ENCODE measurements at places on chromosomes 3 and 15. TPM values are rescaled to one million over a fixed set of nuclear protein-coding genes. Genes with fewer than 3 reads are reported as not detected.
A peak's percentile ranks its signal among the peaks of the same experiment; 100 is the strongest.

DNA sequence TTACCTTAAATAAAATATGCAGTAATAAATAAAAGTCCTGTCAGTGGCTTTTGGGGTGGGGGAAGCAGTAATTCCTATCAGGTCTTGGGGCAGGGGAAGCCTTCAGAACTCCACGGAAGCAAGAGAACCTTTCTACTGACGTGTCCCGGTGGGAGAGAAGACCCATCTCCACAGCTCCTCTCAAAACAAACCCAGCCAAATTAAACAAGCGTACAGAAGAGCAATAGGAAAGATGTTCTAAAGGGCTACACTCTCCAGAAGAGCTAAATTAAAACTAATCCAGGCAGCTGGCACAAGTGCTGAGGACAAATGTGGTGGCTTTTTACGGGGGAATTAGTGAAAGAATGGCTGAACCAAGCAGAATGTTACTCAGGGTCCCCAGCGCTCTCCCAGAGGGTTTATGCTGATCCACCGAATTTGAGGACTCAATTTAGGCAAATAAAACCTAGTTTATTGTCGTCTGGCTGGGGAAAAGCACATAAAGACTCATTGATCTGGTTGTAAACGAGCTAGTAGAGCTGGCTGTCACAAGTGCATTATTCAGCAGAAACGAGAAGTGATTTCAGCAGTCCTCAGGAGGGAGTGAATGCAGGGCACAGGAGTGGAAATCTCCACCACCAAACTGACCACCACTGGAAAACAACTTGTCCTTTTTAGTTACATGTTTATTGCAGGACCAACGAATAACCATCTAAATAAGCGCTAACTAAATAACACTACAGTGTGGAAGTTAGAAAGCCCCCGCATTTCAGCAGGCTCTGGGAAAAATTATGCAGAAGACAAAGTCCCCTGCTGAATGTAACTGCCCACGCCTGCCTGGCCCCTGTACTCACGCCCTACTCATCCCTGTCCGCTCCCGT is 13.5 kb downstream of the BFSP2 start:
- H3K4me3 ChIP-seq = no peak overlapping the region
- H3K36me3 ChIP-seq = no peaks in the 10 kb centered on the region
- no peak overlapping the region for H3K27ac ChIP-seq
- H3K27me3 ChIP-seq = peaks cover 7% of the 10 kb centered on the region
- no peaks in the 10 kb centered on the region for H3K4me1 ChIP-seq

PIF1 gene
- total RNA-seq = 66.1 TPM

DNA sequence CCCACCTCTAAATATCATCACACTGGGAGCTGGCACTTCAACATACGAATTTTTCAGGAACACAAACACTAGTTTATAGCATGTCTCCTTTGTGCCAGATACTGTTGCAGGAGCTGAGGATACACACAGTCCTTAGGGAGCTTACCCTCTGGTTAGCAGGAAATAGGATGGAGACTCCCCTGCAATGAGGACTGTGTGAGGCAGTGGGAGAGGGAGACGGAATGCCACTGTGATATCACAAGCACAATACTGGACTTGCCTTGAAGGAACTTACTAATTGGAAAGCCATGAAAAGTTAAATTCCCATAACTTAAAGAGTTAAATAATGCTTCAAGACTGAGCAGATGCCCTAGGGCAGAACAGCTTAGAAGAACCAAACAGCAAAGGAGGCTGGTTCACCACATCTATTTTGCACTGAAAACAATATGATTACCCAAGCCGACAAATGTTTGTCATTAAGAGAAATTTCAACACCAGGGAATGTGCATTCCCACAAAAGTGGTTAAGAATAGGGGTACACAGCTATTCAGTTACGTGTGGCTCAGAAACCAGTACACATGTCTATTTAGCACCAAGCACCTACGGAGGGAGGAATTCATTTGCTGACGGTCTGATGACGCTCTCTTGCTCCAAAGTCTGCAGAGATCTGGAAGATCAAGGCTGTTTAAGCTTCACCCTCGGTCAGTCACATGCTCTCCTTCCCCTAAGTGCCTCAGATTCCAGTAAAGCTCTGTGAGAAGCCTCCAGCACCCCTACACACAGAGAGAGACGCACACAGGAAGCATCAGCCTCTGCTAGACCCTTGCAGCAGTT is 5.2 kb downstream of the TBC1D2B start:
- H3K4me1 ChIP-seq = peaks cover 49% of the 10 kb centered on the region
- H3K27me3 ChIP-seq = no peaks in the 10 kb centered on the region
- DNase-seq = peak; percentile 25
- H3K27ac ChIP-seq = peak overlapping the region; percentile 88
- H3K4me3 ChIP-seq = peak overlapping the region; percentile 58

CACNA2D2 gene
- total RNA-seq = 0.62 TPM

DNA sequence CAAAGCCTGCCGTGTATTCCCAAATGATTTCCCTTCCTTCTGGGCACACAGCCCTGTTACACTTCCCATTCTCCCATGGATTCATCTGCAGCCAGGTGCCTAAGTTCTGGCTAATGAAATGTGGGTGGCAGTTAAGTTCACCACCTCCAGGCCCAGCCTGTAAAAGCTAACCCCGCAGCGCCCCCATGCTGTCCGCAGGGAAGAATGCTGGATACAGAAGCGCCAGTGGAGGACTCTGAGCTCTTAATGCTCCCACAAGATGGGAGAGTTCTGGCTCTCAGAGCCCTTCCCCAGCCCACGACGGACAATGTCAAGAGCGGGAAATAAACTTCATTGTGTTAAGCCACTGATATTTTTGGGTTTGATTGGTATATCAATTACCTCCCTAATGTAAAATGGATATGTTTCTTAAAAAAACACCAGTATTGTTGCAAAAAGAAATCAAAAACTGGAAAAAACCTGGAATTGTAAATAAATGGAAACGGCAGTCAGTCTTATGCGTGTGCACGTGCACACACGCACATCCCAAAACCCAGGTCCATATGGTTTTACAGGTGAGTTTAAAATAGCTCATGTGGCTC is 37.7 kb upstream of the FGD5 start:
- no peak overlapping the region for H3K4me3 ChIP-seq
- H3K4me1 ChIP-seq = no peaks in the 10 kb centered on the region
- no peak overlapping the region for H3K27ac ChIP-seq
- peak; percentile 35 for DNase-seq

GRCh38 chr3:46291046-46291445 is 48.8 kb downstream of the CCR3 start:
- DNase-seq = no peak
- peaks cover 56% of the 10 kb centered on the region for H3K4me1 ChIP-seq
- H3K4me3 ChIP-seq = no peak overlapping the region
- peaks cover 17% of the 10 kb centered on the region for H3K27me3 ChIP-seq
- peaks cover 14% of the 10 kb centered on the region for H3K36me3 ChIP-seq
- H3K27ac ChIP-seq = no peak overlapping the region

GRCh38 chr3:194380326-194380725 is 10.8 kb upstream of the LRRC15 start:
- DNase-seq = no peak
- peaks cover 3% of the 10 kb centered on the region for H3K27me3 ChIP-seq
- no peak overlapping the region for H3K27ac ChIP-seq
- no peaks in the 10 kb centered on the region for H3K4me1 ChIP-seq

EPB42 gene
- not detected for total RNA-seq

- no peaks in the 10 kb centered on the region for H3K36me3 ChIP-seq
- H3K27me3 ChIP-seq = no peaks in the 10 kb centered on the region
- H3K4me1 ChIP-seq = peaks cover 6% of the 10 kb centered on the region
Observed at GRCh38 chr15:91926908-91927270, 73.4 kb downstream of the SLCO3A1 start.

GRCh38 chr3:49668861-49669260 is 5.3 kb upstream of the APEH start:
- peaks cover 2% of the 10 kb centered on the region for H3K36me3 ChIP-seq
- H3K27ac ChIP-seq = no peak overlapping the region
- no peak for DNase-seq
- no peak overlapping the region for H3K4me3 ChIP-seq

HIGD2B gene
- total RNA-seq = not detected

SST gene
- not detected for total RNA-seq

DNA sequence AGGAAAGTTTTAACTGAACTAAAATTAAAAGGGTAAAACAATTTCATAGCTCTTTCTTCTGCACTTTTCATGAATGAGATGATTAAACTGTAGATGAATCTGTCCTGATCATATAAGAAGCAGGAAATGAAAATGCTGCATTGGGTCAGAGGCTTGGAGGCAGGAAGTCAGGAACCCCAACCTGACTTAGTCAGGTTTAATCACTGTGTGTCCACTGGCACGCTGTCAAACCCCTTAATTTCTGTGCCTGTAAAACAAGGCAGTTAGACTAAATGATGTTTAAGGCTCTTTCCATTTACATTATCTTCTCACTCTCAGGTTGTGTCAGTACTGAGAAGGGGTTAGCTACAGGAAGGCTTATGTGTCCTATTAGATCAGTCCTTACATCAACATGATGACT is 193.3 kb upstream of the TTC14 start:
- H3K4me1 ChIP-seq = no peaks in the 10 kb centered on the region
- H3K27ac ChIP-seq = no peak overlapping the region
- no peak overlapping the region for H3K4me3 ChIP-seq
- no peaks in the 10 kb centered on the region for H3K36me3 ChIP-seq

DNA sequence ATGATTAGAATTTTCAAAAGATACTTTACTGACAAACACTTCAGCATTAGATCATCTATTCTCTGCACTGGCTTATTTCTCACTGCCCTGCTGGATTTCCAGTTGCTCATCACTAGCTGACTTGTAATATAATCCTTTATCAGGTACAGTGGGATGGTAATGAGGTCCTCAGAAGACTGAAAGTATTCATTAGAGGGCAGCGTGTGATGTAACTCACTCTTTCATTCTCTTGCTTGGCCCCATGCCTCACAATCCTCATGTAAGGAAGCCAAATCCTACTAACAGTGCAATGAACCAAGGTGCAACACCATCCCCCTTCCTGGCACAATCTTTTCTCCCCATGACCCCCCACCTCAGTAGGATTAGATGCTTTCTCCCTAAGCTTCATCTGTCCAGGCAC is 289.9 kb downstream of the CTNNB1 start:
- H3K27ac ChIP-seq = no peak overlapping the region
- H3K27me3 ChIP-seq = no peaks in the 10 kb centered on the region
- no peak overlapping the region for H3K4me3 ChIP-seq
- no peaks in the 10 kb centered on the region for H3K4me1 ChIP-seq

DNA sequence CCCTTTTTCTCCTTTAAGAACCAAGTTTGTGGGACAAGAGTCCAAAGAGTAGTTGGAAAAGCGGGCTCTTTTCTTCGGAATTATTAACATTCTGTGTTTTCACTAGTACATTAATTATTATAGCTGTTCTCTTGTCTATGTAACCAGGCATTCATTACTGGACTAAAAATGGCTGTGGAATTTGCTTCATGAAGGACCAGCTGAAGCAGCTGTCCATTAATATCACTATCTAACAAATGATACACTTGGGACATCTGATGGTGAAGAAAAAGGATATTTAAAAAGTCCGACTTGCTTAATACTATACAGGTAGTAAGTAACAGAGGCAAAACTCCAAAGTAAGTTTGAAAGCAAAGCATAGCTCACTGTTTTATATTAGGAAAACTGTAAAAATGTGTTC is 728.9 kb upstream of the DPPA4 start:
- no peak overlapping the region for H3K4me3 ChIP-seq
- no peaks in the 10 kb centered on the region for H3K27me3 ChIP-seq
- H3K4me1 ChIP-seq = no peaks in the 10 kb centered on the region
- DNase-seq = no peak
- no peak overlapping the region for H3K27ac ChIP-seq
- no peaks in the 10 kb centered on the region for H3K36me3 ChIP-seq

GOLGA8M gene
- total RNA-seq = 1.7 TPM

DNA sequence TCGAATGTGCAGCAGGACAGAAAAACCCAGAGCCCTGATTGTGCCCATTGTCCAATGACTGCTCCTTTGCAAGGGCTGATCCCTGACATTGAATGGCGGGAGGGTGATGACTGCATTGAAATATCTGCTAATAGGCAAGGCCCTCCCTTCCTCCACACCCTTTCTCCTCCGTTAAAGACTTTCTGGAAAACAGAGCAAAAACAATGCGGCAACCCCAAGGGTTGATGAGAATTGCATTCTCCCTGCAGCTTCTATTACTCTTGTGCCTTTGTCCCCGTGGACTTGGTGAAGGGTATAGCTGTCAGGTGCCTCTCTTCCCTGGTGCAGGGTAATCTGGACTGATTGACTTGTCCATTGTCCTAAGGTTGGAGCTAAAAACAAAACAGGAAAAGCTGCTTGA is 71.8 kb downstream of the THSD4 start:
- H3K27ac ChIP-seq = no peak overlapping the region
- no peak for DNase-seq
- H3K27me3 ChIP-seq = peaks cover 2% of the 10 kb centered on the region
- H3K36me3 ChIP-seq = no peaks in the 10 kb centered on the region
- H3K4me3 ChIP-seq = no peak overlapping the region

DNA sequence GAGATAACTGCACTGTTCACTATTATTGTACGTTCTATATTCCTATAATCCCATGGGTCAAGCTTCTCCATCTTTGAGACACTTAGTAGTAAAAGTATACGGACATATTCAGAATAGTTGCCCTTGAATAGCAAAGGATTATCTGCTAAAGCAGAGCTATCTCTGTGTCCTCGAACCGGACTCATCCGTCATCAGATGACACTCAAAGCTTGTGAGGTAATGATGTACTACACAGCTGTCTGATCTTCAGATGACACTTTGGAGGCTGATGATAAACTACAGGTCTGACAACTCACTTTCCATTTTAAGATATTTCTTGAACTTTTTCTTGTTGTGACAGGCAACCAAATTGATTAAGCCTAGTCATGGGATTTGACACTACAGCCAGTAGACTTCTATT is 240.2 kb downstream of the SCAPER start:
- no peak for DNase-seq
- H3K36me3 ChIP-seq = peaks cover 16% of the 10 kb centered on the region
- H3K27ac ChIP-seq = no peak overlapping the region

All from activated CD4-positive, alpha-beta T cell treated with anti-CD3 and anti-CD28 coated beads, Interleukin-2, amount 10 ng/mL, durations not matched to agents 7 days and 5 days (primary cell).